Colonic mucosa (tissue), 4 donors: ENCODE measurements at places on chromosomes 6 and 20. TPM values are rescaled to one million over a fixed set of nuclear protein-coding genes. Genes with fewer than 3 reads are reported as not detected.

The NKX2-4 gene
- total RNA-seq, result not detected

The BACH2 gene
- total RNA-seq, result 1.2 TPM

The PLA2G7 gene
- total RNA-seq, result 1.2 TPM

The ERVFRD-1 gene
- not detected for total RNA-seq

The GUCA1A gene
- not detected for total RNA-seq

The SLC32A1 gene
- not detected for total RNA-seq

The ZSCAN31 gene
- total RNA-seq, result 6.6 TPM

The PREX1 gene
- total RNA-seq, result 7.2 TPM

The NEDD9 gene
- total RNA-seq, result 73.1 TPM

The MUC21 gene
- not detected for total RNA-seq

The LPA gene
- 0.15 TPM for total RNA-seq

The HLA-DOA gene
- total RNA-seq, result 1.6 TPM

The TRAM2 gene
- 19.1 TPM for total RNA-seq

The SRSF12 gene
- not detected for total RNA-seq

The CHD6 gene
- total RNA-seq, result 18.9 TPM

The MATN4 gene
- total RNA-seq, result 0.47 TPM

The DCDC2 gene
- total RNA-seq, result 3.3 TPM

The SLPI gene
- total RNA-seq, result 109 TPM

The KCNK15 gene
- 0.27 TPM for total RNA-seq

The CLIC5 gene
- total RNA-seq, result 72.8 TPM
